ENCODE measurements at places on chromosomes 6 and 20. TPM values are rescaled to one million over a fixed set of nuclear protein-coding genes. Genes with fewer than 3 reads are reported as not detected.

DNA sequence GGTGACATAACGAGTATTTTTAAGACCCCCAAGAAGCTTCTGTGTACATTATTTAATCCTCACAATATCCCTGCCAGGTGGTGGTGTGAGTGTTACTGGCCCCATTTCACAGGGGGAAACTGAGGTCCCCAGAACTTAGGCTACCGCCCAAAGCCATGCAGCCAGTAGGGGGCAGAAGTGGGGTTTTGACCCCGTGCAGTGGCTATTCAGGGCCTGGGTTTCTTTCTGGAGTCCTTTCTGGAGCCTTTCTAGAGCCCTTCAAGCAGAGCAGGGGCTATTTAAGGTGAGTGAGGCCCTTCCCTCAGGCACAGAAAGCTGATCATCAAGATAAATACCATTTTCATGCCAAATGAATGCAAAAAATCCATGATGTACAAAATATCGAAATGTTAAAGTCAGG, 59.0 kb downstream of the CTCFL start:
- peaks cover 1% of the 10 kb centered on the region for H3K27me3 ChIP-seq
- no peak overlapping the region for H3K4me3 ChIP-seq
- H3K4me1 ChIP-seq: no peaks in the 10 kb centered on the region
- no peaks in the 10 kb centered on the region for H3K36me3 ChIP-seq

DNA sequence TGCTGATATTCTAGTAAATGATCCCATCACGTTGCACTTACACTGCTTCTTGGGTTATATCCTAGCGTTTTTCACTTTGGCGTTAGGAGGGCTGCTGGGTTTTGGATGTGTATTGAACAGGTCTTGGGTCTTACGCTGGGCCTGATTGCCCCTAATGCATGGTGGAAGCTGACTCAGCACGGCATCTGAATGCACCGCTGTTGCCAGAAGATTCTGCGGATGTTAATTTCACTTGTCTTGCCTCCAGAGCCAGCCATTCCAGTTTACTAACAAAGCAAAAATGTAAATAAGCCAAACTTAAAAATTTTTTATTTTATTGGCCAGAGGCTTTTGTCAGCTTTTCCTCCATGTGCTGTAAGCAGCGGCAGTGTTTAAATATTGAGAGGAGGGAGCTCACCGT, 233.5 kb downstream of the TMEM242 start:
- H3K27ac ChIP-seq: peak overlapping the region; percentile 77
- H3K27me3 ChIP-seq: no peaks in the 10 kb centered on the region
- H3K36me3 ChIP-seq: no peaks in the 10 kb centered on the region
- DNase-seq: no peak
- H3K4me3 ChIP-seq: no peak overlapping the region

DNA sequence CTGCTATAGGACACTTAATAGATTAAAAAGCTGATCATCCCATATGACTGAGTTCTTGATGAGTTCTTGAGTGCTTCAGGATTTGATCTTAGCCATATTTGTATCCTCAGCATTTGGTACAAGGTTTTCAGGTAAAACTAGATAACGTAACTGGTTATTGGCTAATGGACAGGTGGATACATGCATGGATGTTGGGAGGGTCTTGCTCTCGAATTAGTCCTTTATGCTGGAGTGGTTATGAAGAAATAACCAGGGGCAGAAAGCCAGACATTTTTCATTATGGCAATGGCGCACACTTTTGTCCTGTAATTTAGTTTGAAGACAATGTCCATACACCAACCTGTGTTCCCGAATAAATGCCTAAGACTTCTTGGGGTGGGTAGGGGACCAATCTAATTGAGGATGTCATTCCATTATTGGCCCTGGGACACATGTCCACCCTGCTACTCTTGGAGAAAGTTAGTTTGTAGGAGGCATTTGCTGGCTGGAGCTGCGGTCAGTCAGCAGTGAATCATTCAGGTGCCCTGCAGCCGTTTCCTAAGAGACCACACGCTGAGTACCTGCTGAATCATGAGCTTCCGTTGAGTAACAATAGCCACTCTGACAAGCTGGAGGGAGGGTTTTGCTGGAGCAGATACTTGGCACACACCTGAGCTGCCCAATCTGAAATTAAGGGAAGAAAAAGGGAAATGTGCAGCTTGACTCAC, 194.4 kb downstream of the FOXA2 start:
- H3K27me3 ChIP-seq: peaks cover 2% of the 10 kb centered on the region
- H3K36me3 ChIP-seq: no peaks in the 10 kb centered on the region
- H3K4me1 ChIP-seq: no peaks in the 10 kb centered on the region
- H3K4me3 ChIP-seq: no peak overlapping the region
- peak overlapping the region; percentile 59 for H3K27ac ChIP-seq

ZBTB46 gene
- 9.1 TPM for total RNA-seq

FABP7 gene
- total RNA-seq: not detected

OTOR gene
- not detected for total RNA-seq
